Glutamatergic neuron (in vitro differentiated cells): ENCODE measurements at places on chromosomes 3 and 15. TPM values are rescaled to one million over a fixed set of nuclear protein-coding genes. Genes with fewer than 3 reads are reported as not detected.

GRCh38 chr3:71709908-71710511 lies 15.2 kb downstream of the EIF4E3 start:
- no peak overlapping the region for H3K27ac ChIP-seq
- H3K27me3 ChIP-seq, result no peaks in the 10 kb centered on the region
- H3K4me1 ChIP-seq, result peaks cover 3% of the 10 kb centered on the region
- H3K36me3 ChIP-seq, result no peaks in the 10 kb centered on the region

DNA sequence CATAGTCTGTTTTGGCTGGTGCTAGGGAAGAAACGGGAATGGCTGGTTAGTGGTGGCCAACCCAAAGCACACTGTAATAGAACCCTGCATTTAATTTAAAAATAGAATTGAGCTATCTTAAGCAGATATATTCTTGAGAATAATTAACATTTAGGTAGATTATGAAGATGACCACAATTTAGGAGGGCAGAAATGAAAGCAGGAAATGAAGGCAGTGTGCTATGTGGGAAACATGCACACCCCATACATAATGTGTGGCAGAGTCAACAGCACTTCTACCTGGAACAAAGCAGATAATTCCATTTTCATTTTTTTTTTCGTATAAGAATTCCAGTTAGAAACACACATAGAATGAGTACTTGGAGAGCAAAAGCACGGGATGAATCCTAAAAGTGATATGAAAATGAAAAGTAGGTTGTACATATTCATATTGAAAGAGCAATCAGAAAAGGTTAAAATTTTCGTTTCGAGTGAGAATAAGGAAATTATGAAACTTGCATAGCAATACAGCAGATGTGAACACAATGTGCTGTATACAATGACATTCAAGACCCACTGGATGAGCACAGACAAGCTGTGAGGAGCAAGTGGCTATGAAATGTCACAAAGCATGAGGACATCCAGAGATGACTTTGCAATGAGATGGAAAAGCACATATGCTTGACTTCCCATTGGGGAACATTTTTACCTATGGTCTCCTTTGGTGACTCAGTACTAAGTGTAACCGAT lies 102.6 kb downstream of the TFG start:
- DNase-seq, result no peak
- no peak overlapping the region for H3K4me3 ChIP-seq
- no peaks in the 10 kb centered on the region for H3K27me3 ChIP-seq
- no peaks in the 10 kb centered on the region for H3K36me3 ChIP-seq
- H3K4me1 ChIP-seq, result no peaks in the 10 kb centered on the region

DNA sequence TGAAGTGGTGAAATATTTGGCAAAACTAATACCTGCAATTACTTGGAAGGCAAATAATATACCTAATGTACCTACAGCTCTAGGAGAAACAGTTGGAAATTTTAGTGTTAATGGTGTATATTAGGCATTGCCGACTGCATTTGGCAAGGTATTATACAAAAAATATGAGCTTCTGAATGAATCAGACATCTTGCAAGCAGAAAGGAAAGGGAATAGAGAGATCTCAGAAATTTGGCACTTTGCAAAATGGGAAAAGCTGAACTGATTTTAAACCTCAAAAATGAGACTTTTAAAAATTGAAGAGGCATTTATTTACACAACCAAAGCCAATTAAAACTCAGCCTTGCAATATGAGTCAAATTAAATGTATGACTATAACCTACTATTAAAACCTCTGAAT lies 40.2 kb upstream of the C15orf61 start:
- H3K4me3 ChIP-seq, result no peak overlapping the region
- DNase-seq, result no peak
- H3K36me3 ChIP-seq, result peaks cover 5% of the 10 kb centered on the region
- H3K27ac ChIP-seq, result no peak overlapping the region

GRCh38 chr15:73767806-73768501 lies 14.8 kb upstream of the INSYN1 start:
- DNase-seq, result no peak
- H3K4me3 ChIP-seq, result no peak overlapping the region
- peaks cover 9% of the 10 kb centered on the region for H3K27me3 ChIP-seq
- H3K4me1 ChIP-seq, result peaks cover 23% of the 10 kb centered on the region
- H3K27ac ChIP-seq, result no peak overlapping the region
- H3K36me3 ChIP-seq, result no peaks in the 10 kb centered on the region

DNA sequence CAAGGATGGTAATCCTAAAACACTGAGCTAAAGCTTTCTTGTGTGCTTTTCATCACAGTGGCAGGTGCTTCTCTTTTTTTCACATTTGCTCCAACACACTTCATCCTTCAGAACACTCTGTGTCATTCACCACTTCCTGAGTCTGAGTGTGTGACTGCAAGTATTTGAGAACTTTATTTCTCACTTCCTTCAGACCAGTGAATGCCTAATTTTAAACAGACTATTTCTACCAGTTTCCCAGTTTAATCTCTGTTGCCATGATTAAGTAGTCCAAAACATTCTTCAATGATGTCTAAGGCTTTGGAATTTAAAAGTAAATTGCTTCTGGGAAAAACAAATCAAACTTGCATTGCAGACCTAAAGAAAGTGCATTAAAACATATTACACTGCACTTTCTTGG lies 541.2 kb downstream of the RBMS3 start:
- peaks cover 5% of the 10 kb centered on the region for H3K36me3 ChIP-seq
- H3K27ac ChIP-seq, result no peak overlapping the region
- H3K27me3 ChIP-seq, result no peaks in the 10 kb centered on the region

- H3K4me1 ChIP-seq, result no peaks in the 10 kb centered on the region
- no peak for DNase-seq
- H3K36me3 ChIP-seq, result no peaks in the 10 kb centered on the region
- H3K4me3 ChIP-seq, result no peak overlapping the region
- H3K27ac ChIP-seq, result no peak overlapping the region
Observed at GRCh38 chr3:31636694-31637442, 104.1 kb downstream of the STT3B start.

- DNase-seq, result no peak
- H3K4me3 ChIP-seq, result no peak overlapping the region
- H3K36me3 ChIP-seq, result no peaks in the 10 kb centered on the region
- no peaks in the 10 kb centered on the region for H3K27me3 ChIP-seq
- peaks cover 25% of the 10 kb centered on the region for H3K4me1 ChIP-seq
Observed at GRCh38 chr15:91186904-91187656, 87.0 kb downstream of the SV2B start.

HACD3 gene
- total RNA-seq, result 200 TPM

CTXN2 gene
- total RNA-seq, result 0.22 TPM

TMEM108 gene
- total RNA-seq, result 9.0 TPM

LRRC34 gene
- total RNA-seq, result 3.6 TPM
